Right forelimb (tissue), 1 donor: ENCODE measurements at places on chromosomes 11 and 22.
A peak's percentile ranks its signal among the peaks of the same experiment; 100 is the strongest.

GRCh38 chr11:13015753-13016152 is 6.6 kb downstream of the RASSF10 start:
- no peak for DNase-seq

- DNase-seq: no peak
Observed at GRCh38 chr11:31814176-31814868, 3.2 kb upstream of the PAX6 start.

DNA sequence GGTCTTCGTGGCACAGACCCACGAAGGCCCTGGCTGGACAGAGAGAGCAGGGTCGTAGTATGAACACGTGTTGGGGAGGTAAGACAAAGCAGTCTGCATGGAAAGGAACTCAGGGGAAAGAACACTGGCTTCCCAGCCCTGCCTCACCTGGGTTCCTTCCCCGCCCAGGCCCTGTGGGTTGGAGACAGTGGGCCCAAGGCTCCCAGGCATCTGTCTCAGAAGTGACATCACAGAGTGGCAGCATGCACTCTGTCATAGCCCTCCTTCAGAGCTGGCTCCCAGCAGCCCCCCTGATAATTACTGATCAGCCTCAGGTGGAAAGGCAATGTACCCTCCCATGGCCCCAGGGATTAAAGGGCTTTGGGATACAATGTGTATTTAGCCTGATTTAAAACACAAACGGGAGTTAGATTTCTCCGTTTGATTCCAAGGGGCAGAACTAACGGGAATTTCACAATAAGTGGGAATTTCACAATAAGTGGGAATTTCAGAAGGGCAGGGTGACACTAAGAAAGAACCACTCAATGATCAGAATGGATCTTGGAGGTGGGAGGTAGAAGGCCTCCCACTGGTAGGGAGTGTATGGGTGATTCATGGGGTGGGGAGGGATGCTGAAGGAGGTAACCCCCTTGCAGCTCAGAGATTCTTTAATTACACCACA is 65.1 kb downstream of the SLC22A12 start:
- no peak for DNase-seq

- peak; percentile 54 for DNase-seq
Observed at GRCh38 chr11:109422870-109423465, 978 bp downstream of the C11orf87 start.

GRCh38 chr22:17283423-17283822 is 64.2 kb upstream of the ADA2 start:
- DNase-seq: no peak

DNA sequence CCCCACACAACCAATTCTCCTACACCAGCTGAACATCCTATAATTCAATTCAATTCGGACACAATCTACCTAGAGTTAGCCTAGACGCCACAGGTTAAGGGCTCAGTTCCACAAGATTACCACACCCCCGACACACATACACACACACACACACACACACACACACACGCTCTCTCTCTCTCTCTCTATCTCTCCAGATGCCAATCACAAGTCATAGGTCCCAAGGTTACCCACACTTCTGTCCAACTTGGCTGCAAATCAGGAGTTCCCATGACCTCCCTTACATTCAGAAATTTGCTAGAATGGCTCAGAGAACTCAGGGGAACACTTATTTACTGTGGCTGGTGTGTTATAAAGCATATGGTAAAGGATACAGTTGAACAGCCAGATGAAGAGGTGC is 204.0 kb downstream of the DBX1 start:
- DNase-seq: no peak

DNA sequence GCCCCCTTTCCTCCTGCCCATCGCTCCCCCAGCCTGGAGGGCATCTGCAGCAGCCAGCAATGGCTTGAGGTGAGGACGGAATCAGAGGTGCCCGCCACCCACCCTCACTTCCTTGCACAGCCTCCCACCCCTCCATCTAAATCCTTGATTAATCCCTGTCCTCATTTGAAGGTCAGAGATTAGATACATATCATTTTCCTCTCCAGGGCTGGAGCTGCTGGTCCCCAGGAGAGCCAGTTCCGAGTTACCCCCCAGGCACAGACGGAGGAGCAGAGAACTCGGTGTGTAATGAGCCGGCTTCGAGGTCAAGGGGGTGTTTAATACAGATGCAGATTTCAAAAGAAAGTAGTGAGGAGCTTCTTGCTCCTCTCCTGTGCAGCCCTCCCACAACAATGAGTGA is 542.1 kb downstream of the MN1 start:
- DNase-seq: no peak

DNA sequence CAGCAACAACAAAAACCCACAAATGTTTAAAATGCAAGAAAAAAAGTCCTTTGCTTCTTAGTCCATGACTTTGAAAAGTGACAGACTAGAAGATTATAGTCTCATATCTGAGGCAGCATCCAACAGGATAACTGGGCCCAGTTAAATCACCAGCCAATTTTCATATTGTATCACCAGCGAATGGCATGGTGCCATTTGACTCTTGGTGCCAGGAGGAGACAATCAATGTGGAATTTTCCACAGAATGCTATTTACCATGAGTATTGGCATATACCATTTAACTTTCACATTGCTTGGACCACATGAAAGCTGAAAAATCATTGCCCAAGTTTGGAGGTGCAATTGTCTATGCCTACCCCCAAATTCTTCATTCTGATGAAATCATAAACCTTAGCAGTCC is 255.5 kb downstream of the TENM4 start:
- no peak for DNase-seq

GRCh38 chr11:44601471-44602370 is 36.3 kb downstream of the CD82 start:
- DNase-seq: no peak

- no peak for DNase-seq
Observed at GRCh38 chr11:62715150-62716130, 8.0 kb downstream of the GNG3 start.

- no peak for DNase-seq
Observed at GRCh38 chr22:18970948-18971315, 34.8 kb upstream of the PRODH start.

GRCh38 chr11:74776546-74776945 is 27.9 kb downstream of the RNF169 start:
- no peak for DNase-seq

- no peak for DNase-seq
Observed at GRCh38 chr11:7430496-7430895, 54.8 kb upstream of the OLFML1 start.

- DNase-seq: peak; percentile 82
Observed at GRCh38 chr11:79437278-79437980, 3.4 kb downstream of the TENM4 start.

GRCh38 chr11:65937766-65938165 is 7.5 kb upstream of the TSGA10IP start:
- no peak for DNase-seq

DNA sequence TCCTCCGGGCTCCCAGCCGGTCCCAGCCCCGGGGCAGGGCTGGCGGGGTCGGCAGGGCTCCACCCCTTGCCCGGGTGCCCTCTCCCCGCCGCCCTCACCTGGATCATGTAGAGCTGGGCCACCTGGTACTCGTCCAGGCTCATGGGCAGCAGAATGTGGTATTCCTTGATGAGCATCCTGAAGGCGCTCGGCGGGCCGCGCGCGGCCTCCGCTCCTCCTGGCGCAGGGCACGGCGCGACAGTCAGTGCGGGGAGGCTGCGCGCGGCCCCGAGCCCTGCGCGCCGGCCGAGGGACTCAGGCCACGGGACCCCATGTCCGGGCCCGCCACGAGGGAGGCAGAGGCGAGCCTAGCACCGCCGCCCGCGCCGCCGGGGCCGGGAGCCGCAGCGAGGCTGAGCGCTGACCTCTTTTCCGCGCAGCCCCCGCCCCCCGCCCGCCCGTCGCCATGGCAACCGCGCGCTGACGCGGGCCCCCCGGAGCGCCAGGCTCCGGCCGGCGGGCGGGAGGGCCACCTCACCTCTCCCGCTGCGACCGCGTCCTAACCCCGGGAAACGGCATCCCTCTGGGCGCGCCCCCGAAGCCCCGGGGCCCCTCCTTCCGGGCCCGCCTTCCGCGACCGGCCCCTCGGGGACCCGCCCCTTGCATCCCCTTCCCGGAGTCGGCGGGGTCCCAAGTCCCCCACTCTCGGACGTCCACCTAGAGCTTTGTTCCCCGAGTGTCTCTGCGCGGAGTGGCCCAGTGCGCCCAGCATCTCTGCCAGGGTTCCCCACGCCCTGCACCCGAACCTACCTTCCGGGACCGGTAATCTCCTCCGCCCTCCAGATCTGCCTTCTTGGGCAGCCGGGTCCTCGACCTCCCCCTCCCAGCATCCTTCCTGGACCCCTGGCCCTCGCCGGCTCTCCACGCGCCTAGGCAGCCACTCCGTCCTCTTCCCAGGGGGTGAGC is 886 bp downstream of the PITPNM1 start:
- peak; percentile 61 for DNase-seq

DNA sequence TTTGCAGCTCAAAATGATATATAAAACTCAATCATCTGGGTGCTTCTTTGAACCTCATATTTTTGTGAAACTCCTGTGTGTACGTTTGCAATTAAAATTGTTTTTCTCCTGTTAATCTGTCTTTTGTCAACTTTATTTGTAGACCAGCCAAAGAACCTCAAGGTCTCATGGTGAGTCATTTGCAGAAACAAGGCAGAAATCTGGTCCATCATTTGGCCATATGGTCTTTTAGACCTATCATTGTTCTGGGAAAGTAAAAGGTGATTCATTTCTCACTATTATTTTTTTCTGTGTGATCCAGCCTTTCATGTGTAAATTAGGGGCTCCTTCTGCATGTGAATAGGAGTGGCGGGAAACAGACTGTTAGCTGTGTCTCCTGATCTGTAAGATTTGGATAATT is 399.1 kb upstream of the DDI1 start:
- no peak for DNase-seq

- DNase-seq: no peak
Observed at GRCh38 chr11:109043315-109043714, 378.4 kb downstream of the DDX10 start.

- no peak for DNase-seq
Observed at GRCh38 chr11:127971448-127971847, 615.9 kb downstream of the ETS1 start.

- no peak for DNase-seq
Observed at GRCh38 chr11:35932681-35933319, 11.1 kb upstream of the LDLRAD3 start.

DNA sequence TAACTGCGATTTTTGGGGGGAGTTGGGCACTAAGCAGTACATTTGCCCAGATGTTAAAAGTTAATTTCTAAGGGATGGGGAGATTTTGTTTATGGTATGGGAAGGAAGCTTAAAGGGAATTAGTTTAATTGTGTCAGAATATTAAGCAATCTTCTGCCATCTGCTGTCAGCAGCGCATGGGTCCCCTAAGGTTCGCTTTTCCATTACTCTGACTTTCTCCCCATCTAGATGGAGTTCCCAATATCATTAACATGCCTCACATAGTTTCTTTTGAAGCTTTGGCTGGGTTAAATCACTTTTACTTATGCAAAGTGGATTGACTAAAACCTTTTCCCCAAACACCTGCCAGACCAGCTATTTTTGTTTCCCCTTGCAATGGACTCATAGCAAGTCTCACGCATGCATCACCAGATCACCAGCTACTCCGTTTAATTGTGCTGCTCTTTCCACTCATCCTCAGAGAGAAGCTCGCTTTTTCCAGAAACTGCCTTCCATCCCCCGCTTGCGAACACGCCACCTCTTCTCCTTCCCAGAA is 172.7 kb downstream of the FAT3 start:
- no peak for DNase-seq

- DNase-seq: no peak
Observed at GRCh38 chr22:25451480-25452114, 112.9 kb upstream of the GRK3 start.

GRCh38 chr11:125842321-125842948 is 9.3 kb downstream of the PATE4 start:
- no peak for DNase-seq

DNA sequence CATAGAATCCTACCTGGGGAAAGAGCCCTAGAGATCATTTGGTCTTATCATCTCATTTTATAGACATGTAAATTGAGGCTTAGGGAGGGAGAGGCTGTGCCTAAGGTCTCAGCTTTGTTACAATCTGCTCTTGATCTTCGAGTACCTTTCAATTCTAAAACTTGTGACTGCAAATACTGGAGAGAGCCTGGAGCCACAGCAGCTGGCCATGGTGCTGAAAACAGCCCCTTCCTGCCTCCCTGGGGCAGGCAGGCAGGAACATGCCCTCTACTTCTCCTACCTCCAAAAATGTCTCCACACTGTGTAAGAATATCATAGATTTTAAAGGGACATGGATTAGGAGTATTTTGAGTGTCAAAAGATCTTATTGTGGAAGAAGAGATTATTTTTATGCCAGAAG is 52.2 kb downstream of the C22orf42 start:
- DNase-seq: no peak

DNA sequence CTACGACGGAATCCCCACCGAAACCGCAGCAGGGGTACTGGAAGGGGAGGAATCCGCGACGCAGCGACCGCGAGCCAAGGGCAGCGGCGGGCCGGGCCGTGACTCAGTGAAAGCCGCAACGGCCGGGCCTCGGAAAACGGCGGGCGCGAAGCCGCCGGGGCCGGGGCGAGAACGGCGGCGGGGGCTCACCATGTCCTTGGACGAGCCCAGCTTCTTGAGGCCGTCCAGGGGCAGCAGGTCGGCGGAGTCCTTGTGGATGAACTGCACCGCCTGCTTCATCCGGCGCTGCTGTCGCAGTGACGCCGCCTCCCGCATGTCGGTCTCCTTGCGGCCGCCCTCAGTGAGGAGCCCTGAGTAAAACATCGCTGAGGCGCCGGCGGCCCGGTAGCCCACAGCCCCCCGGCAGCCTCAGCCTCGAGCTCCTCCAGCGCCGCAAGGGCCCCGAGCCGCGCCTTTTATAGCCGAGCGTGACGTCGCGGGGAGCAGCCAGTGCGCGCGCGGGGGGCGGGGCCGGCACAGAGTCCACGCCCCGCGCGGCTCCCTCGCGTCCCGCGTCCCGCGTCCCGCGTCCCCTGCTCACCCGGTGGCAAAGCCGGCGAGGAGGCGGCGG is at the start of gene NRIP3:
Gene NRIP3 (minus strand): TSS at position 429 of the 610 bp plus-strand sequence. CDS start 66 bp downstream, at position 363.
- DNase-seq: peak; percentile 82

GRCh38 chr11:64330888-64331287 is 9.1 kb upstream of the CCDC88B start:
- no peak for DNase-seq

- DNase-seq: no peak
Observed at GRCh38 chr22:33952776-33953175, 32.5 kb upstream of the LARGE1 start.

DNA sequence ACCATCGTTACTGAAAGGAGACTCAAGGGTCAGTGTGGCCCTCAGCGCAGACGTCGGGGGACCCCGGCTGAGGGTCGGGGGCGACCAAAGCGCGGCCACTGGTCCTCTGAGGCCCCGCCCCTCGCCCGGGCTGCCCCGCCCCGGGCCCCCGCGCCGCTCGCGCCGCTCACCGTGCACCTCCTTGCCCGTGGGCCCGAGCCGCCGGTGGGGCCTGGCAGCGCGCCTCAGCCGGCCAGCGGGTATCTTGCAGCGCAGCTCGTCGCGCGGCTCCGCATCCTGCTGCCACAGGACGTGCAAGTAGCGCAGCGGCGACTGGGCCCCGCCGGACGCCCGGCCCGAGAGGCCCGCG is 419 bp downstream of the ANKRD54 start:
- no peak for DNase-seq

DNA sequence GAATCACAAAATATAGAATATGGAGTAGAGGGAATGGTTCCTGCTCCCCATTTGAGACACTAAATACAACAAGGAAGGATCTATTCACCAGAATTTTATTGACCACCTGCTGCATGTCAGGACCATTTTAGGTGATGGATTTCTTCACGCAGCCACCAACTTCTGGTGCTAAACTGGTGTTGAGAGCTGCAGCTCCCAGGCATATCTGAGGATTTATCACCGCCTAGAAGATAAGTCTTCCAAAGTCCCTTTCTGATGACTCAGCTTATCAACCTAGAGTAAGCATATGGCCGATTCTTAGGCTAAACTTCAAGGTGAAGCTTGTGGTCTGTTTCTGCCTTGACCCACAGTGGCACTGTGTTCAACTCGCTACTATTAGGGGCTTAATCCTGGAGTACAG is 6.7 kb downstream of the DDI1 start:
- no peak for DNase-seq
